Esophagus squamous epithelium (tissue), 5 donors: ENCODE measurements at places on chromosomes 7 and 10. TPM values are rescaled to one million over a fixed set of nuclear protein-coding genes. Genes with fewer than 3 reads are reported as not detected.

GRCh38 chr10:45463244-45464116 is 89.5 kb downstream of the ALOX5 start:
- no peak for DNase-seq

DNA sequence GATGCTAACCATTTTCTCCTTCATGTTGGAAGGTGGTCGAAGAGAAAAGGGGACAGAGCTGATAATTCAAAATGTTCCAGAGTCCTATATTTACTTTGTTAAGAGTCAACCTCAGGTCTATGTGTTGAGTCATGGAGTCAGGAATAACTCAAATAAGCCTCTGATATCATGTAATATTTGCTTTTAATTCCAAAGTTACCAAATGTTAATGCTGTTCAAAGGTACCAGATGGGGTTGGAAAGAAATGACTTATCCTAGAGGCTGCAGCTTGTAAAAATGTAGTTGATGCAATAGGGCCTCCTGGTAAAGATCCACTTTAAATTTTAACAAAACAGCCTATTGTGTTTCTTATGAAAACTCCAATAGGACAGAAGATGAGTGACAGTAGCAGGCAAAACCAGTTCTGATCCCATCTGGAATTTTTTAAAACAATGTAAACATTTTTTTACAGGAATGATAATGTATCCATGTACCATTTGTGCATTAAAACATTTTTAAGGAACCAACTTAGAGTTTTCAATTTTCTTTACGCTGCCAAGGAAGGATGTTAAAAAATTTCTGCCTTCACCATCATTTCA is 218.2 kb downstream of the ANK3 start:
- DNase-seq: no peak

DNA sequence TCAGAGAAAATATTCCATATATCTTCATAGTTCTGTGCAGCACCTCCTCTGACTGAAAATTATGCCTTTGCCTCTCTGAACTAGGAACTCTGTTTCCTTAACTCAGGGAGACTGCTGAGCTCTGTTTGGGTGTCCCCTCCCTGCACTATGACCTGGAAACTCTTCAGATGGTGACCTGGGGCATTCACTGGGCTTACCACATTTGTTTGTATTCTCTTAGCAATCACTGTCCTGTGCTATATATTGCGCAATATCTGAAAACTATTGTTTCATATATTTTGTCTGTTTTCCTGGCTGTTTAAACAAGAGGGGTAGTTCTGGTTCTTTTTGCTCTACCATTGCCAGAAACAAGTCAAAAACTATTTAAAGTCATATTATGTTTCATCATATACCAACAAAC is 181.8 kb upstream of the KIAA1217 start:
- no peak for DNase-seq

The ACTL6B gene
- total RNA-seq: not detected

- DNase-seq: no peak
Measured at GRCh38 chr10:21475393-21475792, 50.1 kb downstream of the SKIDA1 start.

GRCh38 chr10:51366044-51366443 is 291.8 kb downstream of the PRKG1 start:
- no peak for DNase-seq

DNA sequence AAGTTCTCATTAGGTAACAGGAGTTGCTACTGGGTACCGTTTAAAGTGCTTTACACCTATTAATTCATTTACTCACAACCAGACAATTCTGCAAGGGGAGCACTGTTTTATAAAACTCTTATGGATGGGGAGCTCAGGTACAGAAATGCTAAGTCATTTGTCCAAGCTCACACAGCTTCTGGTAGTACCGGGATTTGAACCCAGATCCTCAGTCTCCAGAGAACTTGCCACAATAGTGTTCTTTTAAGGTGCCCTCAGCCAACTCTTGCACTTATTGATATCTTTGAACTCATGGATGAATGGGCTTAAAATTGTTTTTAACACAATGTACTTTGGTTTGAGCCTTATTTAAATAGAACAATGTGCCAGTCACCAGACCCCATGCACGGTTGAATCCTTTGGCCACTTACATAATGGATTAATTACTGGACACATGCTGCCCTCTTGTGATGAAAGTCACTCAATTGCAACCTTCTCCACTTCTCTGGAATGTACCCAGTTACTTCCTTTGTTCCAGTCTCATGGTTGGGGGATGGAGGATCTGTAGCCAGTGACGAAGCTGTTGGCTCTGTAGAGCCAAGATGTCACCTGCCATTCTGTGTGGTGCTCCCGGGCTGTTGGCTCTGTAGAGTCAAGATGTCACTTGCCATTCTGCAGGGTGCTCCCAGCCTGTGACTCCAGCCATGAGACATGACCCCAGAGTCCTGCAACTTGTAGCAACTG is 65.6 kb downstream of the NOD1 start:
- DNase-seq: no peak

The C10orf105 gene
- total RNA-seq: not detected

- no peak for DNase-seq
Measured at GRCh38 chr10:129968853-129969183, 4.7 kb upstream of the EBF3 start.

DNA sequence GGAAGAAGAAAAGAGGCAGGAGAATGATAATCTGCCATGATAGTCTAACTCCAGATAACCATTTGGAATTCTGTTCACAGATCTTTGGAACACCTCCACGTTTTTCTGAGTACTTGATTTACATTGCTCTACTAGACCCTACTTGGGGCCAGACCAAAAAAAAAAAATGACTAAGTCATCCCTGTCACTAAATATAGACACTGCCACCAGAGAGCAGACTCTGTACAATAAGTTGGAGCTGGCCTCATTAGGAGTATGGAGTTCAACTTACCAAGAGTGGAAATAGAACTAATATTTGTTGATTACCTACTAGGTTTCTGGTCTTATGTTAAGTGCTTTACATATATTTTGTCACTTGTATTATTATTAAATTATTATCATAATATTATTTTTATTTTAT is 80.9 kb upstream of the ZNF800 start:
- no peak for DNase-seq

The COX19 gene
- 13.0 TPM for total RNA-seq

GRCh38 chr10:114498413-114499111 is 94.3 kb upstream of the AFAP1L2 start:
- DNase-seq: no peak

GRCh38 chr10:14302035-14302434 is 28.7 kb downstream of the FRMD4A start:
- no peak for DNase-seq

The FOXL3 gene
- total RNA-seq: not detected

GRCh38 chr10:34522546-34522945 is 292.6 kb downstream of the PARD3 start:
- no peak for DNase-seq

DNA sequence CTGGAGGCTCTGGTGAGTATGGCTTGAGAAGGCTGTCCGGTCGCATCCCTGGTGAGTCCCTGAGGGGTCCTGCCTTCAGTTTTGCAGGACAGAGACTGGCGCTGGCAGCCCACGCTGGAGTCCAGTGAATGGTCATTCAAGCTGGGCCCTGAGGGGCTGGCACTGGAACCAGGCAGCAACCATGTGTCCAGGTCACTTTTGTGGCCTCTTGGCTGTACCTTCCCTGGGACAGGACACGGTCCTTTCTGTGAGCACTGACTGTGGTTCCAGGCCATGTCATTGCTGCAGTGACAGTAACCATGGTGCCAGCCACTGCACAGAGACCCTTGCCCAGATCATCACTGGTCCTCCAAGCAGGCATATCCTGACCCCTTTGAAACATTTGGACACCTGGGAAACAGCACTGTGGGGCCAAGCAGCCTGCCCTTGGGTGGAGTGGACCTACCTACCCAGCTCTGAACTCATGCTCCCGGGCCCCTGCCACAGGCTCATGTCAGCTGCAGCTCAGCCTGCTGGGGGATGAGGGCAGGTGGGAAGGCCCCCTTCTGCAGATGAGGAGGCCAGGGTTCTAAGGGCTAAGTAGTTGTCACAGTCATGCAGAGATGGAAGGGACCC is 72.1 kb downstream of the ADCY1 start:
- no peak for DNase-seq

DNA sequence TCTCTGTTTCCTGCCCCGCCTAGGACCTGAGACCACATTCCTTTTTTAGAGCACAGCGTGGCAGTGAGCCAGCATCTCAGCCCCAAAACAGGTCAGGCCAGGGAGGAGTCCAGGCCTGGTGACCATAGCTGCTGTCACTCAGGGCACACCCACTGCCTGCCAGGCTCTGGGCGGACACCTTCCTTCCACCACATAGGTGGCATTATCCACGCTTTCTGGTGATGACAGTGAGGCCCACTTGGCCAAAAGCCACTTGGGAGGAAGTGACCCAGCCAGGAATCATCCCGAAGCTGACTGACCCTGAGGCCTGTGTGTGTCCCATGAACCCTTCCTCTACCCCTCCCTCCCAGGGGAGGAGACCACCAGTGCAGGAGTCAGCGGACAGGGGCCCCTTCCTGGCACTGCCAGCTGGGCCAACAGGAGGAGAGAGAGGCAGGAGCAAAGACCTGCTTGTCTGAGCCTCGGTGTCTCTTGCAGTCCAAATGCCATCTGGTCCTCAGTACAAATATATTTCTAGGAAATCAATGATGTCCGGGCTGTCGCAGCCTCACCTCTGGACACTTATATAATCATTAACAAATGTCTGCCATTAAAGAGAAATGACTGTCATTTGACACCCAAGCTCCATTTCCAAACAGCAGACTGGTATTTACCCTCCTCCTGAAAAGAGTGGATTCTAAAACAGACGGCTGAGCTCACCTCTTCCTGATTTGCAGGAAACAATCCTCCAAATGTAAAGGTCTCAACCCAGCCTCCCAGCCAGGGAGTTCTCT is 63.0 kb downstream of the ABRAXAS2 start:
- DNase-seq: no peak

GRCh38 chr7:70893422-70893821 is 238.5 kb upstream of the GALNT17 start:
- DNase-seq: no peak

- no peak for DNase-seq
Measured at GRCh38 chr10:118850418-118851061, 95.8 kb upstream of the CACUL1 start.

DNA sequence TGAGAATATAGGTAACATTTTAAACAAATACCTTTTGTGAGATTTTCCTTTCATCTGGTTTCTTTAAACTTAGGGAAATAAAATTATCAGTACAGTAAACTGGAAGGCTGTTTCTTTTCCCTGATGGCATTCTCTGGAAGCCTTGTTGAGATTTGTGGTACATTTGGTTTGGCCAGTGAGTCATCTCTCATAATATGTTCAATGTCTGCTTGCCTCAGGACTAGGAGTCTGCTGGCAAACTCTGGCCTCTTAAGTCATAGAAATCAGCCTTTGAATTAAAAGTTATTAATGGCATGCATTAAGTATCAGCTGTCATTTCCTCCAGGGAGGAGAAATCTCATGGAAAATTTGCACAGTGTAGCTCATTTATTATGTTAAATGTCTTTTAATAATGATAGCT is 316.6 kb upstream of the KIAA1217 start:
- DNase-seq: no peak
